ENCODE measurements at places on chromosomes 2 and 18.

DNA sequence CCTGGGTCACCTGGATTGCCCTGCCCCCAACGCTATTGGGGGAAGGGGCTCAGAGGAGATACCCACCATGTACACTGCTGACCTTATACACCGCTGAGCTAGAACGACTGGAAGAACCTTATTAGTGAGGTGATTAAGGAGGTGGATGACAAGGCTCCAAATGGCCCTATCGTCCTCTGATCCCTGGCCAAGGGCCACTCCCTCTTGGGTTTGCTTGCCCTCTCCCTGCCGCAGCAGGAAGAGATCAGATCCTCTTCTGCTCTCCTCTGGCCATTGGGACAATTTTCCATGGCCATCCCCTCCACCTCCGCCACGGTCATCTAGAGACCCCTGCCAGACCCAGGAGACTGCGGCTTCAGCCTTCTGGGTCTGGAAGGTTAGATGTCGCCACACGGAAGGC lies 1.2 kb downstream of the ZNF514 start:
- DNase-seq, result no peak

GRCh38 chr2:162011706-162012564 lies 62.1 kb downstream of the DPP4 start:
- no peak for DNase-seq

DNA sequence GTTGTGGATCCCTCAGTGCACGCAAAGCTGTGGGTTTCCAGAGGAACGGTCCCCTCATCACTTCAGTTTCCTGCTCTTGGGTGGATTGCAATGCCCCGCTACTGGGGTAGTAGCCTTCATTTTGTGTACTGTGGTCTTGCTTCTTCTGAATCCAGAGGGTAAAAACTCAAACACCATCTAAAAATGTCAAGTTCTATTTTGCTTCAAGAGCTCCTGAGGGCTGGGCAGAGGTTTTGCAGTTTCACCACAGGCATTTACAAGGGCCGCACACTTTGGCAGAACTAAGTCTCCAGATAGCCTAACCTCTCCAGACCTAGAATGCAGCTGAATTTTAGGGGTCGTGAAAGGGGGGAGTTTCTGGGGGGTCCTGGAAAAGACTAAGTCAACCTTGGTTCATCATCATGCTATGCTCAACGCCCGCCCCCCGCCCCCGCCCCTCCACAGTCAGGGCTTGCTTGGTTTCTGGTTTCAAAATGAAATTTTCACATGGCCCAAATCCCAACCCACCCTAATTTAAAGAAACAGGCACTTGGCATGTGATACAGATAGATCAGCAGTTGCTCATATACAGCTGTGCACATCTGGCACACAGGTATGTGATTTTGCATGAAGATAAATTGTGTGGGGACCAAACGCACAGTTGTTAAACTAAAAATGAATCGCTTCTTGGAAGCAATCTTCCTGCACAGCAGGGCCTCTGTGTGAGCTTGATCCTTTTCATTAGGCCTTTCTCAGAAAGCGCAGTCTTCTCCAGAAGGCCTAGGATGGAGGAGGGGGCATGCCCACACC lies 329.6 kb downstream of the OSR1 start:
- no peak for DNase-seq

GRCh38 chr2:157438863-157439823 lies 4.7 kb downstream of the CYTIP start:
- no peak for DNase-seq

- DNase-seq, result no peak
Measured at GRCh38 chr2:184644685-184645084, 46.4 kb downstream of the ZNF804A start.

- DNase-seq, result no peak
Measured at GRCh38 chr2:187527262-187527661, 27.0 kb downstream of the TFPI start.

- no peak for DNase-seq
Measured at GRCh38 chr2:28004086-28004485, 113.6 kb downstream of the BABAM2 start.

DNA sequence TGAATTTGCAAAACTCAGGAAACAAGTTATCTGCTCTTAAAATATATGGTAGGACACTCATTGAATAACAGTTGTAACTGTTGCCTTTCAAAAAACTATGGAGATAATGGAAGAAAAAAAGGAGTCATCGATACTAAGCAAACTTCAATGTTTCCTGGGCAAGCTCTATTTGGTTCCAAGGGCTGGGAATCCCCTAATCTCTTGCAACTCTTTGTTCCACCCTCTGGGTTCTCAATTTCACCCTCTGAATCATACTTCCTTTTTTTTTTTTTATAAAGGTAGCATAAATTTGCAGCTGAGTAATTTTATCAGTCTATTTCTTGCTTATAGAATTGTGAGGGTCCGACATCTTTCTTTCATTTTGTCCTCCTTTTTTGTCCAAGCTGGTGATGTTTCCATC lies 36.7 kb downstream of the SLC9A4 start:
- no peak for DNase-seq

GRCh38 chr2:216132585-216132984 lies 23.4 kb downstream of the XRCC5 start:
- no peak for DNase-seq

DNA sequence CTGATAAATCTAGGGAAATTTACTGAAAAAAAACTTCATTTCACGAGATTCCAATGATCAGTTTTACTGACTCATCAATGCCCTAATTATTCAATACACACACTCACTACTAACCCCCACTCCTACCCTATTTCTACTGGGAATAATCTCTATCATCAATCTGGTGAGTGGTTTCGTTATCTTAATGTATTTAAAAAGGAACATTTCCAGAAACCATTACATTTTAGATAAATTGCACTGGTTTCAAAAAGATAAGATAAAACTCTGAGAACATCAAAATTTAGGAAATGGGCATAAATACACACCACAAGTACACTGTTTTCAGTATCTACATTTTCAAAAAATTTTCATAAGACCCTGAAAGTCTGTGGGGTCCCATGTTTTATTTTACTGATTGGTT lies 471.4 kb upstream of the PKDCC start:
- no peak for DNase-seq

DNA sequence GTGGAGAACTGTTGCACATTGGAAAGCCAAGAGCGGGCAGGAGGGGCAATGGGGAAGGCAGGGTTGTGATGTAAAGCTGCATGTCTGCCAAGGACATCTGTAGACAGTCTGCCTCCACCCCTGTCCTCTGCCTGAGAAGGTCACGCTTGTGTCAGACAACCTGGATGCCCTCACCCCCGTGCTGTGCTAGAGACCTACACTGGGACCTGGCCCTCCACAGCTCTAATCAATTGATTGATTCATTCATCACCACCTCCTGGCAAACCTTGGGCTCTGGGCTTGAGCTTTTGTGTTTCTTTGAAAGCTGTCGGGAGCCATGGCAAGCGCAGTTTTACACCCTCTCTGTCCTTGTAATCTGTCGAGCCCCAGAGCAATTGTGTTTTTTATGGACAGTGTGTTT lies 41.1 kb downstream of the MARCO start:
- DNase-seq, result no peak

DNA sequence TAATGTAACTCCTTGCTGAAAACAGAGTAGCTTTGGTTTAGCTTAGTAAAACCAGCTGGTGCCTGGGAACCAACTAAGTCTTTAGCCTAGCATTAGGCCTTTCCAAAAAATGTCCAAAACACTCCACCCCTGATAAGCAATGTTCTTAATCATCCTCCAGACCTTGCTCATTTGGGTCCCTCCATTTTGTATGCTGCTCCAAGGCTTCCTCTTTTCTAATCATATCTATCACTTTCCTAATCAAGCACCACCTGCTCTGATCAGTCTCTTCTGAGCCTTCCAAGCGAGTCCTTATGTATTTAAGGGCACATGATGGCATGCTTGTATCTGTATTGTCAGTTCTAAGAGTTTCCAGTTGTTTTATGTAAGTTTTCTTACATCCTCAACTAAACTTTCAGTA lies 23.6 kb downstream of the THADA start:
- no peak for DNase-seq

DNA sequence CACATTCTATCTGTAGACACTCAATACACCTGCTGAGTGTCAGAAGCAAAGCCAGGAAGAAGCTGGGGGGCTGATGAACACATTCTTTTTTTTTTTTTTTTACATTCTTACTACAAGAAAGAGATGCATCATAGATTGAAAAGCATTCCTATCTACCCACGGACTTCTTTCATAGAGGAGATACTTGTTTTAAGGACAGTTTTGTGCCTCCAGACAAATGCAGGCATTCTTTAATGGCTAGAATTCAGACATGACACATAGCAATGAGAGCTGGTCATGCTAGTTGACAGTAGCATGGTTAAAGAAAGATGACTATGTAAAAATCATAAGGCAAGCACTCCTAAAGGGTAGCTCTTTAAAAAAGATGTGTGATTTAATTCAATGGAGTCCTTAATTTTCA lies 110.2 kb downstream of the EPHA4 start:
- DNase-seq, result no peak

DNA sequence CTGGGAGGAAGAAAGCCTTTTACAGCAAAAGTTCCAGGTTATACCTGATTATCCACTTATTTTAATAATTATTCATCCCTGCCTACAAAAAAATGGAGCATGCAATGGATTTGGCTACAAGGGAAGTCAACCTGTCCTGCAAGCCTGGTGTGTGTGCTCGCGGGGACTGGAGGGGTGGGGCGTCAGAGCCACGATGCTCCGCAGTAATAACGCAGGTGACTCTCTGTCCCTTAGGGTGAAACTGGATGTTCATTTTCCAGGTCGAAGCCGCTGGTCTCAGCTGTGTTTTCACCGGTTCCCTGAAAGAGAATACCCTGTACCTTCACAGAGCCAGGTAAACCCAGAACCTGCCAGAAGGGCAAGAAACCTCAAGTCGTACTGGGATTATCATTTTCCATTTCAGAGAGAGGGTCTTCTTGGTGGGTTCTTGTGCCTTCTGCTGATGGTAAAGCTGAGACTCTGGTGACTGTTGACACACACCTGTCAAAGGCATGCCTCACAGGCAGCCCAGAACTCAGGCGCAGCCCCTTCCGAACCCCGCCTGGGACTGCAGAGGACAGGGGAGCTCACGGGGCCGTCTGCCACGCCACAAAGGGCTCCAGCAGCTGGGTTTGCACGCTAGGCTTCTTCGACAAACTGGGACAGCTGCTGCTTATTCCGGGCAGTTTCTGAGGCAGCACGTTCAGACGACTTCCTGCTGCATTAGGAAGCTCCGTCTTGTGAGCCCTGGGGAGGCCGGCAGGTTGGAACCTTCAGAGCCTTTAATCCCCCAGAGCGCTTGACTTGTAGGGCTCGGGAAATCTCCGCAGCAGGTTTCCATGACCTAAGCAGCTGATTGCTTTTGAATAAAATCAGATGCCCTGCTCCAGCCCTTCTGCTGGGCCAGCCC lies 58.6 kb downstream of the KCNG2 start:
- no peak for DNase-seq

GRCh38 chr2:235592430-235592829 lies 98.6 kb downstream of the AGAP1 start:
- no peak for DNase-seq

DNA sequence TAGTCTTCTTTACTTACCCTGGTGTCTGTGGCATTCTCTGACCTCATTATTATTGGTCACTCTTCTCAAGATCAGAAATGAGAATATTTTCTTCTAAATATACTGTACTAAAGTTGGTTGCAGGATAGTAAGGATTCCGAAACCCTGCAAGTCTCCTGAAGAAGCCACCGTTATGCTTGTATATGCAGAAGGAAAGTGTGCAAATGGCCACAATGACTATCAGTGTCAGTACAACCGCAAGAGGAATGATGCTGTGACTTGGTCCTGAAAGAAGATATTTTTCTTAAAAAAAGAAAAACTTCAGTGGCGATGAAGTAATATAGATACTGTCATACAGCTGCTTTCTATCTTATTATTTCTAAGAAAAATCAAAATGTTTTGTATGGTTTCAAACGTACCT lies 120.7 kb downstream of the PLA2R1 start:
- no peak for DNase-seq

DNA sequence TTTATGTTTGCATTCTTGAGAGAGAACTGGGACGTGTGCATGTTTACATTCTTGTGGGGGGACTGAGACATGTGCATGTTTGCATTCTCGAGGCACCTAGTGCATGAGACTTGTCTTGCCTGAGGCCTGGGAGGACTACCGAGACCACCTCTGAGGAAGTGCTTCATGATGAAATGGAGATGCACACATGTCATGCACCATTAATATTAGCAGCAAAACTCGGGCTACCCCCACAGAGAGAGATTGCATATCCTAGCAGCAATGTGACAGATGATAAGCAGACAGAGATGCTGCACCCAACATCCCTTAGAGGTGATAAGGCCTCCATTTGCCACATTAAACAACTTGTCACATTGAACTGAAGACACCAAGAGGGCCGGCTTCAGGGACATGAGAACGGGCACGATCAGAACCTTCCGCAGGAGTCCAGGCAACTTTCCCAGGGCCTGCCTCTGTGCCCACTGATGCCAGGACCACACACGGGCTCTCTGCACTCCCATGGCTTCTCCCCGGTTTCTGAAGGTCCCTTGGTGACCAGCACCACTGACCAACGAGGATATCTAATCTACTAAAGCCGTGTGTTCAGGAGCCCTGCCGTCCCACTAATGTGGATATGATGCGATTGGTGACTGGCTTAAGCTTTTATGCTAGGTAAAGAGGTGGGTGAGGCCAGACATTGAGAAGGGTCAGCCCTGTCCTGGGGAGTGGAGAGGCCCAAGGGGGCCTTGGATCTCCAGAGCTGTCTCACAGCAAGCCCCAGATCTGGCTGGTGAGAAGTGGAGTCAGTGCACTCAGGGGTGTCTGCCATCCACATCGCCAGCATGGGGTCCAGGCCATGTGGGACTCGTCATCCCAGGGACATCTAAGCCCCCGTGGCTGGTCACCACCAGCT lies 208.3 kb downstream of the NDUFA10 start:
- no peak for DNase-seq

DNA sequence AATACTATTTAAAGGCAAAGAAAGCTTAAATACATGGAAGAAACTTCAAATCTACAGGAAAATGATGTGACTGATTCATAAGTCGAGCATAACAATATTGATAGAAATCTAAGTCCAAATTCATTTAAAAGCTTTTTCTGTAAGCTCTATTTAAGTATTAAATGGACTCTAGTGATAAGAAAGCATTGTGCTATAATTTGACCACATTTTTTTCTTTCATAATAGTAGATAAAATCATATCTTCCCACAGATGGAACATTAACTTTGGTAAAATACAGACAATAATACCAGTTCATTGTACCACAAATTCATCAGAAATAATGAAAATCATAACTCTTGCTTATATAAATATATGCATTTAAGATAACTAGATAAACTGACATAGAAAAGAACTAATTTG lies 366.5 kb downstream of the GALNT13 start:
- DNase-seq, result no peak

DNA sequence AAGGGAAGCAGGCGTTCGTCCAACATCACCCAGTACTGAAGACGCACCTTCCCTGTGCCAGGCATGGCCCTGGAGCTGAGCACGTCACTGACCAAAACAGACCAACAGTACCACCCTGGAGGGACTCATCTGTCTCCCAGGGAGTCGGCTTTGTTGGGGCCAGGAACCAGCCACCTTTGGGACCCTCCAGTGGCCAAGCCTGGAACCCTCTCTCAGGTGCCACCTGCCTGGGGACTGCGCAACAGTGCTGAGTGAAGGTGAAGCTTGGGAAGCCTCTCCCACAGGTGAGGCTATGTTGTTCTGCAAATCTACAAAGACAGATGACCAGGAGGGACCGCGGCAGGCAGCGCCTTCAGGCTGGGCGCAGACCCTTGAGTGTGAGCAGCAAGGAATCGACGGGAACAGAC lies 91.4 kb upstream of the OTOS start:
- DNase-seq, result no peak

All from HEK293T (cell line).